ENCODE measurements at places on chromosomes 5 and 9.

DNA sequence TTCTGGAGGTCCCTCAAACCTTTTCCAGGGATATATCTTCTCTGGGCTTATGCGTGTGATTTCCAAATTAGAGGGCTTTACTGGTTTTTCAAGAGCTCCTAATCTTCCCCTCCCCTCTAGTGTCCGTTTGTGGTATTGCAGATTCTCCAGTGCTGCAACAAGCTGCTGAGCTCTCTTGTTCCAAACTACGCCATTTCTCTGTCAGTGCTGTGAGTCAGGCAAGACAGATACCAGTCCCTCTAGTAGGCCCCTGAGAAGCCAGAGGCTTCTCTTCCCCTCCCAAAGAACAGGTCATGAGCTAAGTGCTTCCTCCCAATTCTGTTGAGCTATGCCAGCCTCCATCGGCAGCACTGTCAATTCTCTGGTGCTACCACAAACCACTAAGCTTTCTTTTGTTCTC lies 149.5 kb downstream of the FANCC start:
- DNase-seq = no peak

GRCh38 chr5:59583810-59584562 lies 309.5 kb downstream of the PDE4D start:
- DNase-seq = no peak

GRCh38 chr5:177189416-177189815 lies 55.8 kb downstream of the NSD1 start:
- no peak for DNase-seq

- no peak for DNase-seq
Measured at GRCh38 chr5:154962494-154962893, 21.6 kb downstream of the MRPL22 start.

GRCh38 chr9:120879446-120879845 lies 2.5 kb upstream of the PHF19 start:
- no peak for DNase-seq

- no peak for DNase-seq
Measured at GRCh38 chr9:5511935-5512580, 1.7 kb downstream of the PDCD1LG2 start.

GRCh38 chr9:95116002-95116807 lies 201.3 kb downstream of the FANCC start:
- no peak for DNase-seq

- DNase-seq = no peak
Measured at GRCh38 chr5:9460885-9461645, 84.8 kb downstream of the SEMA5A start.

DNA sequence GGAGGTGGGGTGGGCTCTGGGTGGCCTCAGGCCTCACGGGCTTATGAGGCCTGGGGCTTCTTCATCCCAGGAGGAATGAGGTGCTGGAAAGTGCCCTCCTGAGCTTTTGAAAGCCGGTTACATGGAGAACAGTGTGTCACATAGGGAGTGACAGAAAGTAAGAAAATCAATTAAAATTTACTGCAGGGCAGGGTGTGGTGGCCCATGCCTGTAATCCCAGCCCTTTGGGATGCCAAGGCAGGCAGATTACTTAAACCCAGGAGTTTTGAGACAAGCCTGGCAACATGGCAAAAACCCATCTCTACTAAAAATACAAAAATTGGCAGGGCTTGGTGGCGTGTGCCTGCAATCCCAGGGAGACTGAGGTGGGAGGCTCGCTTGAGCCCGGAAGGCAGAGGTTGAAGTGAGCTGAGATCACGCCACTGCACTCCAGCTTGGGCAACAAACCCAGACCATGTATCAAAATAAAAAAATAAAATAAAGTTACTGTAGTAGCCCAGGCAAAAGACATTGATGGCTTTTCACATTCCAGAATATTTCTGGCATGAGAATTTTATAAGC lies 125.8 kb upstream of the DAPK1 start:
- DNase-seq = no peak

DNA sequence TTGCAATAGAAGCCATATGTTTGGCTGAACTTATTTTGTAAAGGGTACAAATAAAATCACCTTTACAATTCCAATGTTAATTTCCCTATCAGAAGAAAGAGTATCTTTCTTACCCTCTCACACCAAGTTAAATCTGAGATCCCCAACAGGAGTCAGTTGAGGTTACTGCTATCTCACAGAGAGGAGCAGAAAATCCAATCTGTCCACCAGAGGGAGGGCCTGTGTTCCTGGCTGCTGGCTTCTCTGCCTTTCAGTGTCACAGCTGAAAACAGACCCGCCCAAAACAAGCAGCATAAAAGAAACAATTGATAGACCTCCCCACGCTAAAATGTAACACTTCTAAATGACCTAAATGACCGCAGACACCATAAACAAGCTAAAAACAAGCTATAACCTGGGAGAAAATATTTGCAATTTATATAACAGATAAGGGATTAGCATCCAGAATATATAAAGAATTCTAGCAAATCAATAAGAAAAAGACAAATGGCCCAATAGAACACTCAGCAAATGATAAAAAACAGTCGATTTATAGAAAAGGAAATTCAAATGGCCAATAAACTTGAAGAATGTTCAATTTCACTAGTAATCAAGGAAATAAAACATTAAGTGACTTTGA lies 24.5 kb upstream of the MVB12B start:
- peak; percentile 23 for DNase-seq

DNA sequence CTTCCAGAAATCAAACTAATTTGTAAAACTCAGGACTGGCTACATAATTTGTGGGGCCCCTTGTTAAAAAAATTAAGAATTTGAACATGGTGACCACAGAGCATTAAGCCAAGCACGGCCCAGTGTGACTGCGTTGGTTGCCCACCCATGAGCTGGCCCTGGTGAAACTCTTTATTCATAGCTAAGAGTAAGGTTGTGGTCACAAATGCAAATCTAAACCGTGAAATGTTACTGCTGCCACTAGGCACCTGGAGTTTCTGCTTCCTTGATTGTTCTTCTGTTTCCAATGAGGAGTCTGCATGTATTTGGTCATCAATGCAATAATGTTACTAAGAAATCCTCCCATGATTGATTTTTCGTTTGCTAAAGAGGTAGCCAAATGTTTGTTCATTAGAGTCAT lies 4.2 kb downstream of the GCNT1 start:
- no peak for DNase-seq

GRCh38 chr5:180343831-180344695 lies 9.1 kb downstream of the GFPT2 start:
- no peak for DNase-seq

DNA sequence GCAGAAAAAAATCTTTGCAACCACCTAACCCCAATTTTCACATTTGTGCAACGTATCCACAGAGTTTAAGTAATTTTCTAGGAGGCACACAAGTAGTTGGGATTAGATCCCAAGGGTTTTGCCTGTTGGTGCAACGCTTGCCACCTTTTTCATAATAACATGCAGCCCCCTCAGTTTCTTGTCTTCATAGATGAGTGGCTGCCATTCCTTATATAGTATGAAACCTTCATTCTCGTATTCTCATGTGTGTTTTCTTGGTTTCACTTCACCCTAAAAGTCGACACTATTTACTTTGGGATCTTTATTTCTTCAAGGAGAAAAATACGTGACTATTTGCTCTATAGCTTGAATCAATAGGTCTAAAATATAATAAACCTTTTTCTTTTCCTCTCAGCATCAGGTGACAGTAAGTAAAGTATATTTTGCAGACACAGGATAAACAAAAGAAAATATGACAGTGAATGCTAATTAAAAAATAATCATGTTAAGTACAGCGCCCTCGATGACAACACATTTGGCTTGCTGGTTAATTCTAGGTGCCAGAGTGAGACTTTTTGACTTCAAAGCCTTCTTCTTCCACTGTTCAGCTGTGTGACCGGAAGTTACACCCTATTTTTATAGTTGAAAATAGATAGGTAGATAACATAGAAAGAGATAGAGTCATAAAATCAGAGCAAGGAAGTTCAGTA lies 342.8 kb upstream of the CCNG1 start:
- no peak for DNase-seq

GRCh38 chr5:127186657-127187056 lies 103.9 kb upstream of the MEGF10 start:
- no peak for DNase-seq

DNA sequence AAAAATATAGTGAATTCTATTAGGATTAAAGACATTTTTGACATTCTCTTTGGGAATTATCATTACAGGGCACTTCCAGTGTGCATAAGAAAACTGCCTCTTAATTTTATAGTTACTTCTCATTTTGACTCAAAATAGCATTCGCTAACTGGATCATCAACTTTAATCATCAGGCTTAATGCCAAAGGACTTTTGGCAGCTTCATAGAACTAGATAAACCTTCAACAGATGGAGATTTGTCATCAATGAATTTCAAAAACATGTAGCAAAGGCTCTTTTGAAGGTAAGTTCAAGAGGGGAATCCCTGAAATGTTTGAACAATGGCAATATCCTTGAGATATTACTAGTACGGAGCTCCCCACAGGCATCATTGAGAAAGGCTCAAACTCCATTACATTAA lies 447.2 kb downstream of the PDE4D start:
- DNase-seq = no peak

GRCh38 chr5:7947301-7947700 lies 78.4 kb downstream of the MTRR start:
- no peak for DNase-seq

- no peak for DNase-seq
Measured at GRCh38 chr9:135796784-135797485, 95.0 kb downstream of the KCNT1 start.

DNA sequence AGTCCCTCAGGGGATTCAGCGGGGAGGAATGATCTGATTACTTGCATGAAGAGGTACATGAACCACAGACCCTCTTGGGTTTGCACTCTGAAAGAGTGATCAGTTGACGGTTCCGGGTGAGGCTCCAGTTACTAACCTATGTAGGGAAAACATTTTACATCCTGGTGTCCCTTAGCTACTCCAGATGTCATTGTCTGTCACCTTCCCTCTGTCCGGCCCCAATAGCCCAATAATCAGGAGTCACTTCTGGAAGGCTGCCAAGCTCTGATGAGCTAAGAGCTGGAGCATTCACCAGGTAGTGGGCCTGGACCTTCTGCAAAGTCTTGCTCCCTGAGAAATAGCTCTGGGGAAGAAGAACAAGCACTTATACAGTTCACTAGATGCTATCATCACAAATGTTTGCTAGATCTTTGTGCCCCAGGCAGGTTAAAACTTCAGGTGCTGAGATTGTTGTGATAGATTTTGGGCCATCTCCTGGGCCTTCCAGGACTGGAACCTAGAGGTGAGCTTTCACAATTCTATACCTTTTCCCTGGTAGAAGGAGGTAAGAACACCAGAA lies 64.5 kb downstream of the ENTREP1 start:
- DNase-seq = no peak

GRCh38 chr5:176542596-176543427 lies 5.6 kb upstream of the RNF44 start:
- DNase-seq = no peak

GRCh38 chr5:50958852-50959457 lies 292.5 kb downstream of the PARP8 start:
- no peak for DNase-seq

GRCh38 chr9:108831496-108832178 lies 24.1 kb downstream of the ACTL7B start:
- DNase-seq = no peak

DNA sequence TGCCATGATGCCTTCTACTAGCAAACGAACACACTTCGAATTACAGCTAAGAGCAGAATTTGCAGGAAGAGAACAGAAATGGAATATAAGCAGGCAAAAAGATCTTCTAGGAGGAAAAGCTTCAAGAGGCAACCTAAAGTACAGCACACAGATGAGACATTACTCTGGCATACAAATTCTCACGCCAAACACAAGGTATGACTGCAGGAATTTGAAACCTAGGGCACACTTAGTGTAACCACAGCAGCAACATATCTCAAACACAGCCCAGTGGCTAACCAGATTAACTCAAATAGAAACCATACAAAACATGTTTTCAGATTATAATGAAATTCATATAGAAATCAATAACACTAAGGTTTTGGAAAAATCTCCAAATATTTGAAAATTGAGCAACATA lies 481.0 kb upstream of the RGMB start:
- DNase-seq = no peak

DNA sequence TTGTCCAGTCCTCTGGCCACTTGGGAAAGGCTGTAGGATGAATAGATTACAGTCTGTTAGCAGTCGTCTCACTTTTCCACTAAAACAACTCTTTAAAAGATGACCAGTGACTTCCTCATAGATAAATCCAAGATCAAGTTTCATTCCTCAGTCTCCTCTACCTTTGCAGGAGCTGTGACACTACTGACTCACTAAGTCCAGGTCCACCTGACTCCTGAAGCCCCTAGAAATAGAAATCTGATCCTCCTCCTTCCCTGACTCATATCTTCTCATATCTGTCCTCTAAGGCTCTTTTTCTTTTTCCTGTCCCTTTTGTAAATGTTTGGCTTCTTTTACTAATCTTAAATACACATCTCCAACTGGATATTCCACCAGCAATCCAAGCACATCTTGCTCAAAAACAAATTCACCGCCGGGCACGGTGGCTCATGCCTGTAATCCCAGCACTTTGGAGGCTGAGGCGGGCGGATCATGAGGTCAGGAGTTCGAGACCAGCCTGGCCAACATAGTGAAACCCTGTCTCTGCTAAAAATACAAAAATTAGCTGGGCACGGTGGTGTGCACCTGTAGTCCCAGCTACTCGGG lies 2.6 kb downstream of the CCDC125 start:
- DNase-seq = no peak

- no peak for DNase-seq
Measured at GRCh38 chr5:37391591-37391990, 12.5 kb downstream of the WDR70 start.

DNA sequence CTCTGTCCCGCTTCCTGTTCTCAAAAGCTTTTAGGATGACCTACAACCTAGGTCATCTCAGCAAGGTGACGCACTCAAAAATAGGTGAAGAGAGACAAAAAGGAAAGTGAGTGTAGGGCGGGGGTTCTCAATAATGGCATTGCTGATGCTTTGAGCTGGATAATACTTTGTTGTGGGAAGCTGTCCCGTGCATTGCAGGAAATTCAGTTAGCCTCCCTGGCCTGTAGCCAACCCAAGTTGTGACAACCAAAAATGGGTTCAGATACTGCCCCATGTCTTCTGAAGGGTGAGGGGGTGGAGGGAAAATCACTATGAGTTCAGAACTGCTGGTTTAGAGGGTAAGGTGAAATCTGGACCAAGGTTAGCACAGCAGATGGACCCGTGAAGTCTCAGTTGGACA lies 151.4 kb downstream of the MAST4 start:
- DNase-seq = no peak

DNA sequence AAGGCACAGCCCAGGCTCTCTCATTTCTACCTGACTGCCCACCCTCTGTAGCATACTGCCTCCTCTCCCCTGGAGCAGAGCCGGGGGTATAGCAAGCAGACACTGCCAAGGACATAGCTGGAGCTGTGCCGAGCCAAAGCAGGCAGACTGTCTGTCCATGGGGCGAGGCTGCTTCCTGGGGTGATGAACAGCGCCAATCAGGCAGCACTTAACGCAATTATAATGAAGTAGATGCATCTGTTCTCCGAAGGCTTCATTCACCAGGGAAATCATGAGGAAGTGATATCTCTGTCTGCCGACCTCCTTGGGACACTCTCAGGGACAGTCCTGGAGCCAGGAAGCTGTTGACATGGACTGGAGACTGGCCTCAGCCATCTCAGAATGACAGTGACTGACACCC lies 230.7 kb downstream of the ASTN2 start:
- no peak for DNase-seq

- no peak for DNase-seq
Measured at GRCh38 chr9:26662476-26662875, 230.1 kb downstream of the CAAP1 start.
